ENCODE measurements at places on chromosomes 6 and 20.

DNA sequence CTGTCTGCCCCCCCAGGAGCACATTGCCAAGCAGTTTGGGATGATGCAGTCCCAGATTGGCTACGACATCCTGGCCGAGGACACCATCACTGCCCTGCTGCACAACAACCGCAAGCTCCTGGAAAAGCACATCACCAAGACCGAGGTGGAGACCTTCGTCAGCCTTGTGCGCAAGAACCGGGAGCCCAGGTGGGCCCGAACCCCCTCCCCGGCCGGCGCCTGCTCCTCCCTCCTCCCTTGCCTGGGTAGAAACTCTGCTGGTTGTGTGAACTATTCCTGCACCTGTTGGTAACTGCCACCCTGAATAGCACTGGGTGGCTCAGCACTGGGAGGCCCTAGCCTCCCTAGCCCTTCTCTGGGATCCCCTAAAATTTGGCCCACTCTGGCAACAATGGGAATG is 43.7 kb downstream of the UQCC2 start:
- DNase-seq = no peak

- peak; percentile 11 for DNase-seq
Observed at GRCh38 chr6:168877821-168878282, 375.8 kb downstream of the THBS2 start.

GRCh38 chr20:38725148-38725901 is 1.0 kb downstream of the SLC32A1 start:
- DNase-seq = no peak

- no peak for DNase-seq
Observed at GRCh38 chr20:20426655-20426907, 58.7 kb downstream of the INSM1 start.

DNA sequence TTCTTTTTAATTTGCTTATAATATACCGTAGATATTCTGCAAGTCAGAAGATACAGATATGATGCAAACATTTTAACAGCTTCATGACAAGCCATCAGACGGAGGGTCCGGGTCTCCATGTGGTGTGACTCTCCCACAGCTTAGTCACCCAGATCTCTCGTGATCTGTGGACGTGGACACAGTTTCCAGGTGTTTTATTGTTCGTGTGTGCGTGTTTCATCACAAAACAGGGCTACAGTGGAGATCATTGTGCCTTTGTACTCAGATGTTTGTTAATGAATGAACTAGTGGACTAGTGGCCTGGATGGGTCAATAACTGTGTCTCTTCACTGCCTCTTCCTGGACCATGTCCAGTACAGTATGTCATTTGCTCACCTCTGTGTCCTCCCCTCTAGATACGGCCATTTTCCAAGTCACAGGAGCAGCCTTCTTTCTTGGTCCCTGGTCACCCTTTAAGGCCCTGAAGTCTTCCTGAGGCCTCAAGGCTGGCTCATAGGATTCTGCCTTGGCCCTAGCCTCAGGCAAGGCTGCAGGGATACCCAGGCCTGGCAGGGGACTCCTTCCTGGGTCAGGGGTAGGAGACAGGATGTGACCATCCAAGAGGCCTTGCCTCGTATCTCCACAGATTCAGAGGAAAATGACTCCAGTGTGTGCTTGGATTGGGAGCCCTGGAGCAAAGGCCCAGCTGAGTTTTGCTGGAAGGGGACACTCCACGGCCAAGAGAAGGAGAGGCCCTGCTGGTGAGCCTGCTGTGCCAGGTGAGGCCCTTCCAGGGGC is 4.6 kb downstream of the ADIG start:
- no peak for DNase-seq

DNA sequence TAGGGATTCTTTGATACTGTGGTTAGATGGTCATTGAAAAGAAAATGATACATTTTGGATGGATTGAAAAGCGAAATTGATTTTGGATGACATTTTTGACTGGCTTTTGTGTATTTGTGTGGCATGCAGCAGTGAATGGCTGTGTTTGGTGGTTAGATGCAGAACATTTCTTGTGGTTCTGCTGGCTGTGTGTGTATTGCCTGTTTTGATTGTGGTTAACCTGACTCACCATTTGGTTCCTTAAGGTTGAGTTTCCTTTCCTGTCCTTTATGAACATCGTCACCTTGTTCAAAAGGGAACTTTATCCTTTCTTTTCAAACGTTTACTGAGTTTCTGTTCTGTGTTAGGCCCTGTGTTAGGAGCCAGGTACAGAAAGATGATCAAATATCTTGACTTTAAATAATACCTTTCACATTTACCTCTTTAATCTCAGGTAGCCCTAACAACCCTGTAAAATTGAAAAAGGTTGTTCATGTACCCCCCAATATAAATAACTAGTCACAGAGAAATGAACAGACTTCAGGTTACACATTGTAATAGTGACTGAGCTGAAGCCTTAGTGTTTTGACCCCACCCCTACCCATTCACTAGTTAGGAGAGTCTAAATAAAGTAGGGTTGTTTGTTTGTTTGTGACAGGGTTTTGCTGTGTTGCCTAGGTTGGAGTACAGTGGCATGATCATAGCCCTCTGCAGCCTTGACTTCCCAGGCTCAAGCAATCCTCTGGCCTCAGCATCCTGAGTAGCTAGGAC is 23.8 kb downstream of the ANKS1A start:
- peak; percentile 56 for DNase-seq

DNA sequence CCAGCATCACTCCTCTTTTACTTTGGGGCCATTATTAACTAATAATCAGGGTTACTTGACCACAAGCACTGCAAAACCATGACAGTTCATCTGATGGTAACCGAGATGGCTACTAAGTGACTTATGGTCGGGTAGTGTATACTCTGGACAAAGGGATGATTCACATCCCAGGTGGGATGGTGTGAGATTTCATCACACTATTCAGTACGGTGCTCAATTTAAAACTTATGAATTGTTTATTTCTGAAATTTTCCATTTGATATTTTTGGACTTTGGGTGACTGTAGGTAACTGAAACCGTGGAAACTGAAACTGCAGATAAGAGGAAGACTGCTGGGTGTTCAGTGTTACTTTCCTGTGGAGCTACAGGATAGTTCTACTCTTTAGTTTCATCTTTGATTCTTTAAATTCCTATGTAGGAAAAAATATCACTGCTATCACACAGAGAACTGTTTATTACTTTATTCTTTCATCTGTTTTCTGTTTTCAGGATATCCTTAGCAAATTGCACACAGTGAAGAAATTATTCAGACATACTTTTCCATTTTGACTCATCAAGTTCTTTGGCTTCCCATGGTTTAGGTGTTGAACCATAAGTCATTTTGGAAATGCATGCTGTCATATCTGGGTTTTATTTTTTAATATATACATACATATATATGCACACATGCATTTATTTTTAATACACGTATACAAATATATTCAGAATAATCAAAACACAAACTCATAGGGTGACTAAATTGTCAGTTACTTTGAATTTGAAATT is 59.1 kb upstream of the C20orf144 start:
- no peak for DNase-seq

- no peak for DNase-seq
Observed at GRCh38 chr20:46126440-46127056, 8.4 kb downstream of the CD40 start.

DNA sequence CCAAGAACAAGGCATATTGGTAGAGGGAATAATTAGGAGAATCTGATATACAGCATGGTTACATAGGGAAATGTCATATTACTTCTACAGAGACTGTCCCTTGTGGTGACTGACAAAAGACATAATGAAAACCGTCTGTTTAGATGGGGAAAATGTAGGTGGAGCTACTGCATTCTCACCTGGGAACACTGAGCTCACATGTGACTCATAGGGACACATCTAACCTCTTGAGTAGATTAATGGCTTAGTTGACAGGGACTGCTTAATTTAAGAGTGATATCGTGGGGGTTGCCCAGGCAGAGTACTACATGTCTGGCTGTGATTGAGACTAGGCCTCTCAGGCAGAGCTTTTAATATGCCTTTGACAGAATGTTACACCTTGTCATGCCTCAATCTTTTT is 235.3 kb upstream of the ZFP64 start:
- DNase-seq = no peak

GRCh38 chr6:29011276-29011734 is 6.2 kb upstream of the ZNF311 start:
- DNase-seq = peak; percentile 63

- DNase-seq = no peak
Observed at GRCh38 chr6:157383471-157383870, 2.5 kb downstream of the ZDHHC14 start.

- no peak for DNase-seq
Observed at GRCh38 chr6:106103728-106104109, 17.6 kb downstream of the PRDM1 start.

DNA sequence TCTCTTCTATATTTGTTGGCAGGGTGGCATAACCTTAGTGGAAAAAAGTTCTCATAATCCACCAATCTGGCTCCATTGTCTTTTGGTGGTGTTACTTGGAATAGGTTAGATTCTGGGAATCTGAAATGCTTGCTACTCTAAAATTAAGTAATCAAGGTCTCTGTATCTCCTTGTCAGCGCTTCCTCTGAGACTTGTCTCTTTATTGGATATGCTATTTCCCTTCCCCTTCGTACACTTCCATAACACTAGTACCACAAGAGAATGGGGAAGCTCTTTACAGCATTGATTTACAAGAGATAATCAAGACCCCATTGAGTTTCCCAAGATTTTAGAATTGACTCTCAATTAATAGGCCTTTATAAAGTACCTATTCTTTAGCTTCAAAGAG is 280.2 kb downstream of the ADGB start:
- DNase-seq = no peak

DNA sequence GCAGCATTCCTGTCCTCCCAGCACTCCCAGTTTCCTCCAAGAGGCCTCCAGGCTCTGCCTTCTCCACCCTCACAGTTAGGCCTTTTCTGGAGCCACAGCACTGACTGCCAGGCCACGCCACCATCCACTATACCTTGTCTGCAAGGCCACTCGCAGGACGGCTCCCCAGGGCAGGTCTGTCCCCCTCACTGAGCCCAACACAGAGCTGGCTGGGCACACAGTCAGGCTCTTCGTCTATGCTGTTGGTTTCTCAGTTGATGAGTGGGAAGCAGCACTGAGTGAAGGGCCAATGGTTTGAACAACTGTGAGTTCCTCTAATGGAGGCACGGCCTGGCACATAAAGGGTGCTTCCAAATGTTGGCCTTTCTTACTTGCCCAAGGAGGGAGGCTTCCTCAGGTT is 95.2 kb downstream of the GRM4 start:
- no peak for DNase-seq

DNA sequence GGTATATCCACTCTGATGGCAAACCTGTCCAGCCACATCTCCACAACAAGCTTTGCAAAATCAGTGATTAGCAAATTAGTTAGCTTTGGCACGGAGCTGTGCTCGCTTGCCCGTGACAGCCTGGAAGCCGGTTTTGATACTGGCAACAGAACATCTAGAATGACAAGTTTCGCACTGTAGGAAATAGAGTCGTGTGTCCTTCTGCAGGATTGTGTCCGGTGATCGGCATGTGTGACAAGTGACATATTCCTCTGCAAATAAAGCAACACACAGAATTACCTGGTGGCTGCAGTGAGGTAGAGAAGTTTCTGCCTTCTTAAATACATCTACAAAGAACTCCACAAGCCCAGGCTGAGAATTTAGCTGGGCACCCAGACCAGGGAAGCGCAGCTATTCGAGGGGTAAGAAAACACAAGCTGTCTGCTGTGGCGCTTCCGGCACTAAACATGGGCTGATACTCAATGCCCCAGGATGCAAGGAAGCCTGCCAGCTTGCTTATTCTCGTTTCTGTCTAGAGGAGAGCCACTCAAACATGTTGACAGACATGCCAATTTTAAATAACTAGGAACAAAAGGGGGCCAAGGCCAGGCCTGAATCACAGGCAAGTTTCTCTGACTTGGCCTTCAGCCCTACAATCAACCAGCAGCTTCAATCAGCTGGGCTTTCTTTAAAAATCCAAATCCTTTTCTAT is 22.2 kb downstream of the EIF2S2 start:
- no peak for DNase-seq

DNA sequence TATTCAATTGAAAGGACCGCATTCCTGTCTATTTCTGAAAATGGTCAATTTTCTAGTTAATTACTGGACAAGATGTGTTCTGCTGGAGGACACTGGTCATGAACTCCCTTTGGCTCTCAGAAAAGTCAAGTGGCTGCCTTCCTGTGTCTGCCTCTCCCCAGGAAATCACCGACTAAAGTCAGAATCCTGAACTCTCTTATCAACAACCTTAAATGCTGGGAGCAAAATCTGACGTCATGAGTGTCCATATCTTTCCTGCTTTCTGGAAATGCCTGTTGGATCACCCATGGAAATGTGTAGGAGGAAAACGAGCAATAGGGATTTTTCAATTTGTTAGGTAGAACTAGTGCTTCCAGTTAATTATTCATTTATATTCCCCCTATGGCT is 53.5 kb upstream of the PLCB1 start:
- DNase-seq = peak; percentile 46

GRCh38 chr6:129183187-129183591 is 300.3 kb downstream of the LAMA2 start:
- no peak for DNase-seq

- no peak for DNase-seq
Observed at GRCh38 chr6:52207066-52207465, 20.9 kb downstream of the IL17A start.

GRCh38 chr6:8066108-8066507 is 1.9 kb upstream of the BLOC1S5 start:
- DNase-seq = no peak

DNA sequence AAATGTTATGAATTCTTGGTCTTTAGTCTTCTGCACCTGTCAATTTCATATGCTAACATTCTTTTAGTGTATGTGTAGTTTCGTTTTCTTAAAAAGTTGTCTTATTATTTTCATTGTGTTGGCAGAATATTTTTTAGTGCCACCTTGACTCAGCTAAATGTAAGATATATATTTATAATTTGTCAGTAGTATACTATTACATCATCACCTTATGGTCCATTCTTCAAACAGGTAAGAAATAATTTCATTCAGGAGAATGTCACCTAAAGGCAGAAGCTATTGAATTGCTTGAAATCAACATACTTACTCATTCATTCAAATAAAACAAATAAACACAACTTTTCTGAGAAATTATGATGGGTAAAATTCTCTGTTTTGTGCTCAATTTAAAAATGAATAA is 3.5 kb upstream of the STXBP5 start:
- no peak for DNase-seq

GRCh38 chr6:35327349-35328027 is 14.9 kb upstream of the PPARD start:
- peak; percentile 58 for DNase-seq

- DNase-seq = no peak
Observed at GRCh38 chr6:102853249-102853955, 1459.9 kb downstream of the GRIK2 start.

DNA sequence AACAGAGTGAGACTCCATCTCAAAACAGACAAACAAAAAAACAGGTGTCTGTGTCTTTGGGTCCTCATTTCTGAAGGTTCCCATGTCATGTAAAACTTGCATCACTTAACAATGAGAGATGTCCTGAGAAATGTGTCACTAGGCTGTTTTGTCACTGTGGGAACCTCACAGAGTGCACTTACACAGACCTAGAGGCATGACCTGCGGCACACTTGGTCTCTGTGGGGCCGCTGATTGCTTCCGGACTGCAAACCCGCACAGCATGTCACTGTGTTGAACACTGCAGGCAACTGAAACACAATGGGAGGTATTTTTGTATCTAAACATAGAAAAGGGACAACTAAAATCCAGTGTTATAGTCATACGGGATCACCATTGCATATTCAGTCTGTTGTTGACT is 42.3 kb upstream of the TMEM181 start:
- no peak for DNase-seq

- no peak for DNase-seq
Observed at GRCh38 chr6:166434336-166434735, 51.6 kb upstream of the MPC1 start.
